SHP77 (cell line): ENCODE measurements at places on chromosomes 12 and 14.
A peak's percentile ranks its signal among the peaks of the same experiment; 100 is the strongest.

DNA sequence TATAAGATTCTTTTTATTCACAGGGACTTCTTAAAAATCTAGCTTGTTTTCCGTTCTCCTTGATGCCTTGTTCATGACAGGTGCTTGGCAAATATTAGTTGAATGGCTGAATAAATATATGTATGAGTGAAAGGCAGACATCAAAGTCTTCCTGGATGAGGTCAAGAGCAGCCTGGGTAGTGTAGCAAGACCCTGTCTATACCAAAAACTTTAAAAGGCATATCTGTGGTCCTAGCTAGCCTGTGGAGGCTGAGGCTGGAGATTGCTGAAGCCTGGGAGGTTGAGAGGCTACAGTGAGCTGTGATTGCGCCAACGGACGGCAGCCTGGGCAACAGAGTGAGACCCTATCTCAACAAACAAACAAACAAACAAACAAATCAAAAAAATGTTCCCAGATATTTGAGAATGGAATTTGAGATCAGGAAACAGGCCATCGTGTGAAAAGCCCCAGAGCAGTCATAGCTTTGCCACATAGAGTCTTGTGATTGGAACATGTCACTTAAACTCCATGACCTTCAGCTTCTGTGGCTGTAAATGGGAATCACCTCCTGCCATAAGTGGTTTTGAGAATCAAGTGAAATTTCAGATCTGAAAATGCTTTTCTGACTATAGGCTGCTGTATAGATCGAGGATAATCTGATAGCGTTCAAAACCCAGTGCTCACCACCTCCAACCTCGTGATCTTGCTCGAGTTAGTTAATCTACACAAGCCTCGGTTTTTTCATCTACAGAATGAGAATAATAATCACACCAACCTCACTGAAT, 64.3 kb downstream of the ZFP36L1 start:
- DNase-seq = no peak

DNA sequence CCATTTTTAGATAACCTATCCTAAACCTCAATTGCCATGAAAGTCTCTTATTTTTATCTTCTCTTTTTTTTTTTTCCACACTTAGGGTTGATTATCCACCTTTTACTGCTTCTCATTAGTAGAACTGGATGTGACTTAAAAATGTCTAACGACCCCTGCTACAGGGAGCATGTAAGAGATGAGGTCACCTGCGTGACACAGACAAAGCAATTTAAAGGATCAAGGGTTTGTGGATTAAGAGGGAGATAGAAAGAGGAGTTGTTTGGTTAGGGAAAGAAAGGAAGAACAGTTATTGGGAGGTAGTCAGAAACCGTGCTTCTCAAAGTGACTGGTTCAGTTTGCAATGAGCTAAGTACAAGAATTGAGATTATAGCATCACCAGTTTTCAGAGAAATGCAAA, 239.1 kb downstream of the ALX1 start:
- peak; percentile 12 for DNase-seq

DNA sequence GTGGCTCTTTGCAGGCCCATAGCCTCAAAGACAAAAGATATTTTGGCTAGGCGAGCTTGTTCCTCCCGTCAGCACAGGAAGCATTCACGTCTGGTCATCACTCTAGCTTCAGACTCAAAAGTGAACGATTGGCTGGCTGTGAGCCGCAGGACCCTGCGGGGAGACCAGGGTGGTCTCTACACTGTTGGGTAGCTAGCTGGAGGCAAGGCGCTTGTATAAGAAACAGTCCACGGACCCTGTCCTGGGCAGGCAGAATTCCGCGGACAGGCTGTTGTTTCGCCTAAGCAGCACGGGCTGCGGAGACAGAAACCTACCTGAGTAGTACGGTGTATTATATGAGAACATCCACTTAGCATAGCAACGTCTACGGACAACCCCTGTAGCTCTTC, 29.6 kb downstream of the WBP11 start:
- no peak for DNase-seq

DNA sequence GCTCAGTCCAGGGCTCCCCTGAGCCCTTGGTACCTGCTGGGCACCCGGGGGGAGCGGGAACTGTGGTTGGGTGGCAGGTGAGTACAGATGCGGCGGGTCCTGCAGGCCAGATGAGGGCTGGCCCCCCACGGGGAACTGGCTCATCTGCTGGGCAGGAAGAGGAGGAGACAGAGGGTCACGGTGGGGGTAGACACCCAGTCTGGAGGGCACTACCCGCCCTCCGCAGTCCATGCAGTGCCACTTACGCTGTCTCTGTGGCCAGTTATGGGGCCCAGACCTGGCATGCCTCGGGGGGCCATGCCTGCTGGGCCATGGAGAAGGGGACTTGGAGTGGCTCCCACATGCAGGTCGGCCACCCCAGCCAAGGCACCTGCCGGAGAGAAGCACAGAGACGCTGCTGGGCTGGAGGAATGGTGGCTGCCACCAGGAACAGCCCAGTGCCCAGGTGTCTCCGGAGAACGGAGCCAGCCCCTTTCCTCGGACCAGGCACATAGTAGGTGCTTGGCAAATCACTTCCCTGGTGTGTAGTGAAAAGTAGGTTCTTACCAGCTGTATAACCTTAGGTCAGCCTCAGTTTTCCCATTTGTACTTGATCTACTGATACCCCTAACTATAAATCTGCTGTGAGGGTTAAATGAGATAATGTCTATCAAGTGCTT, 21.1 kb downstream of the FOXN4 start:
- no peak for DNase-seq

DNA sequence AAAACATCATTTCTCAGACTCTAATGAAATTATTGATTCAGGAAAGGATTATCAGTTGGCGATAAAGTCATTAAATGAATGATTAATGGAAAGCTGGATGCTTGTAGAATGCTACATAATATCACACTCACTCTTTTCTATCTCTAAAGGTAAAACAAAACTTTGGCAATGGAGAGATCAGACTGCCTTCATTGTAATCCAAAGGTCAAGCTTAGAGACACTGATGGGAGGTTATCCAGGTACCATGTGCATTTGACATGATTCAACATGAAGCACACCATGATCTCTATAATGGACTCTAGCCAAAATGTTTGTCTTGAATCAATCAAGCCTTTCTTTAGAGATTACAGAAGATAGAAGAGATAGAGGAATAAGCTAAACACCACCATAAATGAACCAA, 110.1 kb upstream of the USP44 start:
- no peak for DNase-seq

- no peak for DNase-seq
Observed at GRCh38 chr12:78121969-78122610, 291.4 kb downstream of the NAV3 start.

- DNase-seq = no peak
Observed at GRCh38 chr12:112370868-112371510, 11.2 kb downstream of the HECTD4 start.

GRCh38 chr14:55123101-55123500, 6.0 kb upstream of the LGALS3 start:
- no peak for DNase-seq

DNA sequence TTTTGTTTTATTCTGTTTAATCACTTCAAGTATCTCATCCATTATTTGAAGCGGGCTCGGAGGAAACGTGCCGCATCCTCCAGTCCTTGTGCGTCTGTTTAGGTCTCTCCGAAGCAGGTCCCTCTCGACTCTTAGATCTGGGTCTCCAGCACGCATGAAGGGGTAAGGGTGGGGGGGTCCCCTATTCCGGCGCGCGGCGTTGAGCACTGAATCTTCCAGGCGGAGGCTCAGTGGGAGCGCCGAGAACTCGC, 311 bp upstream of the LGR5 start:
- no peak for DNase-seq

- no peak for DNase-seq
Observed at GRCh38 chr12:89721291-89721987, 12.8 kb upstream of the ATP2B1 start.

- DNase-seq = no peak
Observed at GRCh38 chr12:87849074-87849473, 180.1 kb downstream of the C12orf50 start.

- no peak for DNase-seq
Observed at GRCh38 chr12:8779281-8779680, 43.1 kb upstream of the A2ML1 start.

DNA sequence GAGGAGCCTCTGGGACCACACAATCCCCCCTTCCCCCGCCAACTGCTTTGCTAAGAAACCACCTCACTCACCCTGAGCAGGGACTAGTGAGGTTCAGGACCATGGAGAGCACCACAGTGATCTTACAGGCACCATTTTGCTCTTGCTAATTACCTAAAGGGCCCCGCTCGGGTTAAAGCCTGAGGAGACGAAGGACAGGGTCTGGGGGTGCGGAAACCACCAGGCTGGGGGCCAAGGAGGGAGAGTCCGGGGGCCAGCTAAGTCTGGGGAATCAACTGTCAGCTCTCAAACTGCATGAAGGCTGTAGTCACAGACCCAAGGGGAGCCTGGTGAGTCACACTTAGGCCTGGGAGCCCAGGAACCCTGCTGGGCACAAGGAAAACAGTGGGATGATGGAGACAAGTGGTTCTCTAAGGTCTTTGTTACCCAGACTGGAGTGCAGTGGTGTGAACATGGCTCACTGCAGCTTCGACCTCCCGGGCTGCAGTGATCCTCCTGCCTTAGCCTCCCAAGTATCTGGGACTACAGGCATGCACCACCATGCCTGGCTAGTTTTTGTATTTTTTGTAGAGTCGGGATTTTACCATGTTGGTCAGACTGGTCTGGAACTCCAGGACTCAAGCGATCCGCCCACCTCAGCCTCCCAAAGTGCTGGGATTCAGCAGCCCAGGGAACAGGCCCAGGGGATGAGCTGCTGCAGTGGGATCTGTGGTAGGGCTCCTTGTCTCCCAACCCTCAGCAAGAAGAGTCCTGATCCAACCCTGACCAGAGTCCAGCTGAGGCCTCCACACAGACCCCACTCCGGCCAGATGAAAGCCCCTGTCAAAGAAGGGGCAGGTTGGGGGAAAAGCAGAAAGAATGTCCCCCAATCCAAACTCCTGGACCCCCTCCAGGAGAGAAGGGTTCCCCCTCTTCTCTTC, 98.8 kb downstream of the CALM1 start:
- no peak for DNase-seq

- DNase-seq = no peak
Observed at GRCh38 chr12:92553389-92553788, 149.4 kb upstream of the PLEKHG7 start.

- no peak for DNase-seq
Observed at GRCh38 chr12:26335651-26336050, 140.3 kb downstream of the SSPN start.

DNA sequence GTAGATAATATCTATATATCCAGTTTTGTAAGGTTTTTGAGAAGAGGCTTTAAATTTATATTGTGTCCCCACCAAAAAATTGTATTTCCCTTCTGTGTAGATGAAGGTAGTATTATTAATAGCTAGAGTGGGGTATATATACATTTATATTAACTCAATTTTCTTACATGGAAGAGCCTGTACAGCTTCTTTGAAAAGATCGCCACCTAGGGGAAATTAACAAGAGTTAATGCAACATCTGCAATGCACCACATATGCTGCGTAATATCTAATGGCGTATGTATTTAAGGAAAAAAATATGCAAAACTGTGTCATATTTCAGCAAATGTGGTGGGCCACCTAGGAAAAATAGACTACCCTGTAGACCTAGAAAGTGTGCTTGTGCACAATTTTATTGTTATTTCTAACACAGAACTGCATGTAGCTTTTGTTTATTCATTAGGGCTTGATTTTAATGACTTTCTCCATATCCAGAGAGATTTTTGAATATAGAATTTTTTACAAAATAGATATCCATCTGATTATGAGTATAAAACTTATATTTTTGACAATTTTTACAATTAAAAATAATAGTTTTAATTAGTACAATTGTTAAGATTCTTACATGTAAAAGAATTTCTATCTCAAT, 14.0 kb downstream of the CCER1 start:
- DNase-seq = peak; percentile 67

DNA sequence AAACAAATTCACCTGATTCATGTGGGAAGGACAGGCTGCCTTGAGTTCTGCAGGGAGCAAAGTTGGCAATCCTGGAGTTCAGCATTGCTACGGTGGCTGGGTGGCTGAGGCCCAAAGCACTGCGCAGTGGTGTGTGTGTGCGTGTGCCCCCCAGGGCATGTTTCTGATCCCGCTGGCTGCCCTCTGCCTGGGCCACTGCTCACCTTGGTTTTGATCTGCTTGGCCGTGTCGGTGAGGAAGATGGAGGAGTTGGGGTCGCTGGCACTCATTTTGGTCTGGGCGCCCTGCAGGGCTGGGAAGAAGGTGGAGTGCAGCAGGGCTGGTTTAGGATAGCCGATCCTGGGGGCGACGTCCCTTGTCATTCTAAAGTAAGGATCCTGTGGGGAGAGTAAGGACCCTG, 19.1 kb downstream of the SLC25A47 start:
- DNase-seq = no peak

DNA sequence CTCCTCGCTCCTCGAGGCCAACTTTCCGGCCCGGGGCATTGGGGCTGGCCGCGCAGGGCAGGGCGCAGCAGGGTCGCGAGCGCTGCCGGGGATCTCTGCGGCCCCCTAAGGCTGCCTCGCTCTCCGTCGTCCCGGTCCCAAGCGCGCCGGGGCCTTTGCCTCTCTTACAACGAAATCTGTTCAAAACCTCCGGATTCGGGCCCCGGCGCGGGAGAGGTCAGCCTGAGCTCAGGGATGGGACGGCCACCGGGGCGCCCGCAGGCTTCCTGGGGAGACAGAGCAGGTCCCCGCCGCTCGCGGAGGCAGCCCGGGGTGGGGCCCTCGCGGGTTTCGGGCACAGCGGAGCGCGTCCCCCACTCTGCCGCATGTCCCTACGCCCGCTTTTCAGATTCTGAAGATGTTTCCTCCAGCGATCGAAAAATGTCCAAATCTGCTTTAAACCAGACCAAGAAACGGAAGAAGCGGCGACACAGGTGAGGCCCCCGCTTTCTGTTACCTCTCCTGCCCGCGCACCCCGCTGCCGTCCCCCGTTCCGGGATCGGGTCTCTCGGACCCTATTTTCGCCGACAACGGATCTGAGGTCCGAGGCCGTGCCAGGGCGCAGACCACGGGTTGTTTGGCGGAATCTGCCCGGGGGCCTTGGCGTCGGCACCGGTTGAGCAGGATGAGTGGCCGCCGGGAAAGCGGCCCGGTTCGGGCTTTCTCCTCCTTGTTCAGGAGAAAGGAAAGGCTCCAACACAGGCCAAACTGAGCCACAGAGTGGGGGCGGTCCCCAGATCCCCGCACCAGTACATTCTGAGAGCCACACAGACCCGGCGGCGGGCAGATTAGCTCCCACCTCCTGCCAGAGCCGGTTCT, 1.8 kb downstream of the VSX2 start:
- no peak for DNase-seq

DNA sequence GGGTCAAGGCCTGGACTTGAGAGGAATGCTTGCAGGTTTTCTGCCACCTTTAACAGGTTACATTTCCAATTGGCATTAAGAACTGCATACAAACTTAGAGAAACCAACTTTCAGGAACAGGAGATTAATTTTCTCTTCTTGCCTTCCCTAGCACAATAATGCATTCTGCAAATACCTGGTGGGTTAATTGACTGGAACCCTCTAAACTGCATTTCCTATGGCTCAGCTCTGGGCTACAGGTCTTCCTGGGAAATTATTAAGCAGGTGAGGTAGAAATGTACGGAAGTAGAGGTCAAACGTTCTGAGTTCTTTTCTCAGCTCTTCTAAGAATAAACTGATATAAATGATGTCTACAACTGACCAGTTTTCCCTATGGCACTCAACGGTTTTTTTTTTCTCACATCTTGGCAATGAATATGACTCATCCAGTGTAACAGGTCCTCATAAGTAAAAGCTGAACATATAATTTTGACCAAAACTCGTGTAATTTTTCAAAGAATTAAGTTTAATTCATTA, 144.9 kb upstream of the PELI2 start:
- no peak for DNase-seq
